ENCODE measurements at places on chromosomes 5 and 9.

GRCh38 chr5:149737355-149737754 lies 7.2 kb downstream of the PPARGC1B start:
- no peak for DNase-seq

- no peak for DNase-seq
Observed at GRCh38 chr5:16260000-16260399, 80.4 kb upstream of the MARCHF11 start.

DNA sequence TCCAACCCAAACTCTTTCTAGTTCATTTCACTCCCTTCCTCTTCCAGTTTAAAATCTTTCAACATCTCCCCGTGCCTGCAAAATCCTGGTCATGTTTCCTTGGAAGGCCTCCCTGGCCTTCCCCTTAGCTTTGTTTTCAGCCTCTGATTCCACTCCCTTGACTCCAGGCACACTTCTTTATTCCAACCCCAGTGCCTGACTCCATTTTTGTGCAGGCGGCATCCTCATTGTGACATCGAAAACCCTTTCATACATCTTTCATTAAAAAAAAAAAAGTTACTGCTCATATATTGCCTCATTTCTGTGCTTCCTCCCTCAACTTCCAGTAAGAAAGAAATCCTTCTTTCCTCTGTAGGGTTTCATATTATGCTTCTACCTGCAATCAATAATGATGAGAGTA lies 7.1 kb upstream of the TNFSF8 start:
- DNase-seq: no peak

DNA sequence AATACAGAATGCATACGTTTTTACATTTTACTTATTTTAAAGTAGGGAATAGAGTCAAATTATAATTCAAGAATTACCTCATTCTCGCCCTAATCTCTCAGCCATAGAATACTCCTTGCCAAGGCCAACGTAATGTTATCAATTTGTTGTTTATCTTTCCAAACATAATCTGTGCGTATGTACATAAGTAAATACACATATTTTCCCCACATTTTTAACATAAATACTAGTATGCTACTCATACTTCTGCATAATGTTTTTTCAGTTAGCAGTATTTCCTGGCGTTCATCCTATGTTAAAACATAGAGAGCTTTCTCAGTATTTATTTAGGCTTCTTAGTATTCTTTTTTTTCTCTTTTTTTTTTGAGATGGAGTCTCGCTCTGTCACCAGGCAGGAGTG lies 28.8 kb downstream of the RBM27 start:
- DNase-seq: no peak

DNA sequence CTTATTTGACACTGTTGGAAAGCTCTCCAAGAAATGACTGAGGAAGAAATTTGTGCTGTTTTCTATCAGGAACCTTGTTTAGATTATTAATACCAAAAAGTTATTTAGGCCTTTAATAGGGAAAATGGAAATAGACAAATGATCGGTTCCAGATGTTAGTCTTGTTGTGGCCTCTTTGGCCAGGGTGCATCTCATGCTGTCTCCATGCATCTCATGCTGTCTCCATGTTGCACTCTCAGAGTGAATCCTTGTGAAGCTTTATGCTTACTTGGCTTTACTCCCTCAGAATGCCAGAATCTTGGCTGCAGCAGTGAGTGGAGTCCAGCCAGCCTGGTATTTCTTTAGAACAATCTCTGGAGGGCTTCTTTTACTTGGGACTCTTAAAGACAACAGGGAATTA lies 185.5 kb downstream of the ARHGAP26 start:
- no peak for DNase-seq

DNA sequence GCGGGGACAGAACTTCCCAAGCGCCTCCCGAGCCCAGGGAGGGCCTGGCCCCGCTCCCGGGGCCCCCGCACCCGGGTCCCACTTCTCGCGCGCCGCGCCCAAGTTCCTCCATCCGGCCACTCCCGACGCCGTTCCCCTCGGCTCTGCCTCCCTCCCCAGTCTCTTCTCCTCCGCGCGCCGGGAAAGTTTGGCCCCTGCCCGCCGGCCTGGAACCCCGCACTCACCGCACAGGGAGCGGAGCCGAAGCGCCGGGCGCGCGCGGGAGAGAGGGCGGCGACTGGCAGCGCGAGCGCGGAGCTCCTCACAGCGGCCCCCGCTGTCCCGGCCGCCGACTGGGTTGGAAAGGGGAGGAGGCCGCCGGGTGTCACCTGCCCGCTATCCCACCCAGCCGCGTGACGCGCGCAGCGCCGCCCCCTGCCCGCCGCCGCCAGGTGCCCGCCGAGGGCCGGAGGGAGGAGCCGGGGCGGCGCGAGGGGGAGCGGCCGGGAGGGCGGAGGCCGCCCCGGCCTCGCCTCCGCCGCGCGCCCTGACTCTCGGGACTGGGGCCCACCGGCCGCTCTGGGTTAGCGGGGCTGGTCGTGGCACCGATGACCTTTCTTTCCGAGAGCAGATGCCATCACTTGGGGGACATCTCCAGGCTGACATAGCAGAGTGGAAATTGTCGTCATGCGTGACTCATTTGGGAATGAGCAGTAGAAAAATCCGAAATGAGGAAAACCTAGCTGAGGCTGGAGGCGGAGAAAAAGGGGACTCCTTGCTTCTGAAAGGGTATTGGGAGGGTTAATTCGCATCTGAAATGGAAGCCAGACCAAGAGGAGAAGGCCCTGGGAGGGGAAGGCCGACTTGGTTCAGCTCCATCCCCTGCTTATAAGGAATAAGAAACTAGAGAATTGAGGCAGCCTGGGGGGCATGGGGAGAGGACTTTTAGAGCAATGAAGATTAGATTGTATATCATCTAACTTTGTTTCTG lies at the start of gene ELOVL7:
TSS of gene ELOVL7 (minus strand) at position 334 of the 970 bp plus-strand sequence. CDS start 56,872 bp downstream, outside the sequence.
- peak; percentile 12 for DNase-seq

GRCh38 chr5:108881133-108881532 lies 133.4 kb downstream of the FER start:
- no peak for DNase-seq

- no peak for DNase-seq
Observed at GRCh38 chr9:18456624-18457237, 17.2 kb upstream of the ADAMTSL1 start.

GRCh38 chr5:166365164-166365563 lies 1926.3 kb upstream of the WWC1 start:
- no peak for DNase-seq

GRCh38 chr5:169164481-169164925 lies 136.4 kb downstream of the SLIT3 start:
- DNase-seq: no peak

DNA sequence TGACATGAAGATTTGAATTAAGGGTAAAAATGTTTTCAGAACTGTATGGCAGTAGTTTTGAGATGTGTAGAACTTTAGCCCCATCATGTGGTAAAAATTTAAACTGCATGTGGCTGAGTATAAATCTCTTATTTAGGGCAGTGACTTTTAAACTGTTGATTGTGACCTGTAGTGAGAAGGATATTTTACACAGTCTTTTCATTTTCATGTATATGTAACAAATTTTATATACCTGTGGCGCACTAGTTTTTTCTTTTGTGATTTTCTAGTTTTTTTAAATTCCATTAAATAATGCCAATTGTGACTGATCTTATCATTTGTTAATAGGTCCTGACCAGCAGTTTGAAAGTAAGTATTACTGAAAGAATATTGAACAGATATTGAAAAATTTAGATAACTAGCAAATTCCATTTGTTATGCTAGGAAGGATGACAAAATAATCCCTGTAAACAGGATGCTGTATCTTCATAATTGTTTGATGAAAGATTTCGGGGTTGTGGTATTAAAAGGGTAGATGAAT lies 47.2 kb downstream of the GPBP1 start:
- DNase-seq: peak; percentile 18

- DNase-seq: no peak
Observed at GRCh38 chr5:980001-980588, 28.5 kb upstream of the NKD2 start.

DNA sequence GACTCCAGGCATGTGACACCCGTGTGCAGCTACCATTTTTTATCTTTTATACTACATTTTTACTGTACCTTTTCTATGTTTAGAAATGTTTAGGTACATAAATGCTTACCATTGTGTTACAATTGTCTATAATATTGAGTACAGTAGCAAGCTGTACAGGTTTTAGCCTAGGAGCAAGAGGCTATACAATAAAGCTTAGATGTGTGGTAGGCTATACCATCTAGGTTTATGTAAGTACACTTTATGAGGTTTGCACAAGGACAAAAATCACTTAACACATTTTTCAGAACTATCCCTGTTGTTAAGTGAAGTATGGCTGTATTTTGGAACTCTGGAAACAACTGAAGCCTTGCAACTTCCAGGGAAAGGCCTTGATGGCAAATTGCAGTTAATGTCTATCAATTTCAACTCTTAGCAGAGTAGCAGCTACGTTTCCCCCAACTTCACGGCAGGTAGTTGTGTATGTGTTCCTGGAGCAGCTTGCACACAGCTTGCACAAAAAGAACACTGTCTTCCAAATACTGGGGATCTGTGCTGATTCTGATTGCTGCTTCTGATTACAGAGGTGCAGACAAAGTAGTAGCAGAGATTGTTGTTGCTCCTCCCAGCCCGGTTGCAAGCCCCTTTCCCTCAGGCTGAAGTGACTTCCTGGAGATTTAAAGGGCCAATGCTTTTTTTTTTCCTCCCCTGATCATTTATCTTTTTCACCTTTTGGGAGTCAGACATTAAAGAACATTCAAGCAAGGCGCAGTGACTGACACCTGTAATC lies 30.0 kb downstream of the SIL1 start:
- no peak for DNase-seq

DNA sequence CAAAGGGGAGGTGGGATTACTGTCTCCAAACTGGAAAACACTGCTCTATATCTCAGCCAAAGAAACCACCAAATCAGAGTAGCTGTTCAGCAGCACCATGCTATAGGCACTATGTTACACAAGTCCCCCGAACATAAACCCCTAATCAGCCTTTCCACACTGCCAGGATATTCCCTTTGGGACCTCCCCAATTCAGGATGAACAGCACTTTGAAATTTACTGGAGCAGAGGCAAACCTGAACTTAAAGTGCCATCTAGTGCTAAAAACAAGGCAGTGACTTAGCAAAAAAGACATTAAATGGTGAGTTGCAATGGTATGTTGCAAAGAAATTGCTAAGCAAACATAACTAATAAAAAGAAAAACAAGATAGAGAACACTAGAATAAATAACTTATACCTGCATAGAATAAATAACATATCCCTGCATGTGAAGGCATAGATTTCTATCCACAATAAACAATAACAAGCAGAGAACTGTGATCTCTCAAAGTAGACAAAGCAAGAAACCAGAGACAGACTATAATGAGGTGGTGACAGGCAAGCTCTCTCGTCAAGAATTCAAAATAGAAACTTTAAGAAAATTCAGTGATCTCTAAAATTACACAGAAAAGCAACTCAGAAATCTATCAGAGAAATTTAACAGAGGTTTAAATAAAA lies 584.4 kb upstream of the ACO1 start:
- no peak for DNase-seq

DNA sequence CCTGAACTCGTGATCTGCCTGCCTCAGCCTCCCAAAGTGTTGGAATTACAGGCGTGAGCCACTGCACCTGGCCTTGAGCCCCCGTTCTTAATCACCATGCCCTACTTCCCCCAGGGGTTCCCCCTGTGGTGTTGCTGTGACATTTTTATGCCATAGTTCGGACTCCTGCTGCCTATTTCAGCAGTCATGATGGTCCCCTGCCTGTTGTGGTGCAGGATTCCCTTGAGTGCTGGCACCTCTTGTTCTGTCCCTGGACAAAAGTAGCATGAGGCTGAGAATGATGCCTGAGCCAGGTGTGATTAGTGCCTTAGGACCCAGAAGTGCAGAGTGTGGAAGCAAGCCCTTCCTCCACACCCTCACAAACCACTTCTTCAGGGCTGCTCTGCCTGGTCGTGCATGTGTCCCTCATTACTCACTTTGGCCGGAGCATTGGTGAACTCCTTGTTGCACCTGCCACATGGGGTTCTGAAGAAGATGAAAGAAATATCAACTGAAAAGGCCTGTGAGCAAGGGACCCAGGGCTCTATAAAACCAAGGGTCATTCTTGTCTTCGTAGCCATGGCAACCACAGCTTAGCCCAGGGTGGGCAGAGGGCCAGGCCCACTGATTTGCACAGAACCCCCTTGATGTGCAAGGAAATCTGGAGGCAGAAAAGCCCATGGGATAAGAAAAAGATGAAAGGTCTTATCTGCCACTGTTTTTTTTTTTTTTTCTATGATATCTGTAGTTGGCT lies 228.0 kb downstream of the NTRK2 start:
- DNase-seq: no peak

DNA sequence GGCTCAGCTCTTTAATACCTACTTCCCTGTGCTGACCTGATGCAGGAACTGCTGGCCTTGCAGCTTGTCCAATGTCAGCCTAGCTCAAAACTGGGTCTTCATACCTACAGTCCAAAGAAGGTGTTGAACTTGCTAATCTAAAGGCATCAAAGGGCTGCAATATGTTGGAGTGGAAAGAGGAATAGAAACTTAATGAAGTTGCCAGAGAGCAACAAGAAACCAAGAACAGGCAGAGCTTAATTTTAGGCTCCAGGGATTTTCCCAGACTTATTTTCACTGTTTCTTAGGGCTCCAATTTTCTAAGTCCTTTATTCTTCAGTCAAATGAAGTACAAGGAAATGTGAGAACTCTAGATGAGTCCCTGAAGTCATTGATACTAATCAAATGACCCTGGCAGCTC lies 17.6 kb upstream of the ERCC6L2 start:
- no peak for DNase-seq

DNA sequence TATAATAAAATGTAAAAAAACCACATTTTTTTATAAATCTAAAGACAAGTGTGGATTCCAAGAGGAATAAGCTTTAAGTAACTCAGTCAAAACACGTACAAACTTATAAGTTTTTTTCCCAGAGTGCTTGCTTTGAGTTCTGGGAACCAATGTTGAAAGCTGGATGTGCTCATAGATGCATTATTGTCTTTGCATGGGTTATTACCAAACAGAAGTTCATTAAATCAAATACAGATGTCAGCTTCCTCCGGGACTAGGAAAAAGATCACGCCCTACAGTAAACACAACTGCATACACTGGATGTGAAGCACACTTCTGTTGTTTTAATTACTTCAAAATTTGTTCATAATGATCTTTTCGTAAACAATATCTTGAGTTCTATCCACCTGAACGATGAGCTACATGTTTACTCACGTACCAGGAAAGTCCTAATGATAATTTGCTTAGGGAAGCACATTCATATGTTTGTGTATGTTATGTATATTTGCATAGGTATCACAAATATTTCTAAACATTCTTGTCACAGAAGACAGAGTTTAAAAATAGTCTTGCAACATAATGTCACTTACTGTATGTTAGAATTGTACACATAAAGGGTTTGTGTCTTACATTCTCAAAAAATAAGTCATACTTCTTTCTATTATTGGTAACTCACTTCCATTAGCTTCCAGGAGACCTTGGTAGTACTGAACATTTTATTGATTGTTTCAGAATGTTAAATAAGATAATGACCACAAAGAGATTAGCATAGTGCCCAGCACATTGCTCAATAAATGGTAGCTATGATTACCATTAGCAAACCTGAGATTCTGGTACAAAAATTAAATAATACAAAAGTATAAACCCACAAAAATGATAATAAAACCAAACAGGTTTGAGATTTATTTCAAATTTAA lies 427.4 kb downstream of the CETN3 start:
- DNase-seq: no peak

GRCh38 chr5:158884827-158885518 lies 214.7 kb downstream of the EBF1 start:
- no peak for DNase-seq

- DNase-seq: no peak
Observed at GRCh38 chr9:136944212-136944518, 373 bp downstream of the FBXW5 start.

- DNase-seq: no peak
Observed at GRCh38 chr5:68336200-68336599, 120.6 kb downstream of the PIK3R1 start.

All from CD4-positive, alpha-beta T cell treated with Interleukin-17A for 4 hours (primary cell).